Activated CD4-positive, alpha-beta T cell treated with anti-CD3 and anti-CD28 coated beads, Interleukin-2, amount 50 U/mL, for 16 hours (primary cell): ENCODE measurements at places on chromosomes 11 and 22.

DNA sequence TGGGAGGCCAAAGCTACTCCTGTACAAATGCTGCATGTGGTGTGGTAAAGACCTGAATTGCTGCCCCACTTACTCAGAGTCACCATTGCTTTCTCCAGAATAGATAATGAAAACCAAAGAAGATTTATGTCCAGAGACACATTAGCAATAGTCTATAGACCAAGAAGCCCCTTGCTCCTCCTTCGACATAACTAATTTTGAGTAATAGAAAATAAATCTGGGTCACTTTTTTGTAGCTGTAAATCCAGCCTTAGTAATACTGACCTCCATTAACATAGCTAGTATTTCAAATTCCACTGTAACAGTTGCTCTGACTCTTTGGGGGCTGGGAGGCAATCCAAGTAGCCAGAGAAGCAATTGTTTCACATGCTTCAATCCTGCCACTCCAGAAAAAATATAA is 145.9 kb downstream of the MAML2 start:
- DNase-seq = no peak

DNA sequence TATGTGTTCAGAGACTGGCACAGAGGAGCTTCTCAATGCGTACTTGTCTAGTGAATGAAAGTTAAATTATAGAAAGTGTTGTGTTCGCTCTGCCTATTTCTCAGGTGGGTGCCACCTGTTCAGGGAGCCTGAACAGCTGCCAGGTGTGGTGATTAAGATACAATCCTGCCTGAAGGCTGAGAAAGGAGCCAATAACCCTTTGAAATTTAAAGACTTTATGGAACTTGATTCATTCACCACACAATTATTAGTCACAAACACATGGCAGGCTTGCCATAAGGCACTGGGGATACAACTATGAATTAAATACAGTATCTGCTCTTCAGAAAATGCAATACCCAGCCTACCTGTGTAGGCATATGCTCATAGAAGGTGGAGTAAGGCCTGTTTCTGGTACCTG is 92.9 kb upstream of the AMOTL1 start:
- DNase-seq = no peak

- no peak for DNase-seq
Observed at GRCh38 chr11:86395061-86395551, 20.4 kb downstream of the CCDC81 start.

DNA sequence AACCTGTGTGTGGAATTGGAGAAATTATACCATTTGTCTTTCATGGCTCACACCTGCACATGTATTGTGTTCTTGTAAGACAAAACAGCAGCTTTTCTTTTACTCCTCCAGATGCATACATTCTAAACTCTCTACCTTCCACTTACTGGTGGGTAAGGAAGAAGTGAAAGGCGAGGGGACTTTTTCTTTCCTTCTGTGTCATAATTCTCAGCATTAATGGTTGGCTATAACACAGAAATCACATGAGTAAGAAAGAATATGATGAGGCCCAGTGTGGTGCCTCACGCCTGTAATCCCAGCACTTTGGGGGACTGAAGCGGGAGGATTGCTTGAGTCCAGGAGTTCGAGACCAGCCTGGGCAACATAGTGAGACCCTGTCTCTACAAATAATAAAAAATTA is 57.8 kb upstream of the SHANK2 start:
- no peak for DNase-seq

- DNase-seq = no peak
Observed at GRCh38 chr11:27418356-27418755, 54.2 kb downstream of the LGR4 start.

DNA sequence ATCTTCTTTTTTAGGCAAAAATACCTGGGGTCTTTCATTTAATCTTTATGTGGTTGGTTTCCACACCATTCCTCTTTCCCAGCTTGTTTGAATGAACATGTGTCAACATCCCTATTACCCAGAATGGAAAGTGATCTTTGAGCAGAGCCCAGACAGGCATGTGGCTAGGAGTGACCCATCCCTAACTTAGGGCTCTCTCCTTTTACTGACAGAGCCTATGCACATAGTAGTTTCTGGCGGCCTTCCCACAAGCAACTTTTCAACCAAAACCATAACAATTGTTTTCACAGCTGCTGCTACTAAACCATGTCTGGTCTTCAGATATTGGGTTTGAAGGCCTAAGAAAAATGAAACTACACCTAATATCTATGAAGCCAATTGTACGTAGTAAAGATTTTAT is 107.5 kb downstream of the TENM4 start:
- DNase-seq = no peak

- no peak for DNase-seq
Observed at GRCh38 chr11:60155931-60156330, 27.0 kb downstream of the MS4A6A start.

DNA sequence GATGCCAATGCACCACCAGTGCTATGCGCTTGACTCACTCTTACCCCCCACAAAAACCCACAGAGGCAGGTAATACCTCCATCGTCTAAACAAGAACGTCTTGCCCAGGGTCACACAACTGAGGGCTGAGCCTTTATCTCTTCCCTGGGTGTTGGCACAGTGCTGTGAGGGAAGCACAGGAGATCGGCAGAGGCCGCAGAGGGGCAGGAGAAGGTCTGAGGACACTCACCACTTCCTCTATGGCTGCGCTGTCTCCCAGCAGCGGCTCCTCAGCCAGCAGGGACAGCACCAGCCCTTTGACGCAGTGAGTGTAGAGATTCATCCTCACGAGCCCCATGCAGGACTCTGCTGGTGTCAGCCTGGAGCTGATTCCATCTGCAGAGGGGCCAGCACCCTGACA is 19.9 kb downstream of the HPS4 start:
- DNase-seq = no peak

- no peak for DNase-seq
Observed at GRCh38 chr11:57779276-57779675, 17.7 kb downstream of the CTNND1 start.

DNA sequence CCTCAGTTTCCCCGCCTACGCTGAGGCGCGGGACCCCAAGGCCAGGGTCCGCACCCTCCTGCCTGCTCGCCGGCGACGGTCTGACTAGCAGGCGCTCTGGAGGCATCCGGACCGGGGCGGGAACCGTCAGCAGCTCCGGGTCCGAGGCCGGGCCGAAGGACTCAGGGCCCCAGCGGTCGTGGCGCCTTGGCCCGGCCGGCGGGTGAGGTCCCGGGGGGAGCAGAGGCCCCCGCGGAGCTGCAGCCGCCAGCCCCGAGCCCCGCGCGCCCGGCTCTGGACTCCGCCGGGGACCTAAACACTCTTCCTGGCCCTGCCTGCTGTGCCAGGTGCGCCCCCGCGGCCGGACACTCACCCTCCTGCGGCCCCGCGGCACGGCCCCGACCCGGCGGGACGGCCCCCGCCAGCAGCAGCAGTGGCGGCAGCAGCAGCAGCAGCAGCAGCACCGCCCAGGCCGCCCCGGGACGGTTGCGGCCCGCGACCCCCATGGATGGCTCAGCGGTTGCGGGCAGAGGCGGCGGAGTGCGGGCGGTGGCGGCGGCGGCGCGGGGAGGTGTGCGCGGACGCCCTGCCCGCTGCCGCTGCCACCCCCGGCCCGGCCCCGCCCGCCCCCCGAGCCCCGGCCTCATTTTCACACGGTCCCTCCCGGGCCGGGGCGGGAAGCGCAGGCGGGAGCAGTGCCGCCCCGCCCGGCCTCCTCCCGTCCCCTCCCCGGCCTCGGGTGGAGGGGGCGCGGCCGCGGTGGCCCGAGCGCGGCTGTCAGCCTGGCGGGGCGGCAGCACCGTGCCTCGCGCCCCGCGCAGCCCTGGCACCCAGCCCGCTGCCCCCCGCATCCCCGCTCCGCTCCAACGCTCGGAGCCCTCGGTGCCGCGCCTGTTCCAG is at the start of gene SCUBE2:
Gene SCUBE2 (minus strand): TSS at position 556 of the 879 bp plus-strand sequence. CDS start 71 bp downstream, at position 485.
- DNase-seq = no peak

GRCh38 chr11:5631969-5632635 is 7.3 kb downstream of the TRIM34 start:
- no peak for DNase-seq

DNA sequence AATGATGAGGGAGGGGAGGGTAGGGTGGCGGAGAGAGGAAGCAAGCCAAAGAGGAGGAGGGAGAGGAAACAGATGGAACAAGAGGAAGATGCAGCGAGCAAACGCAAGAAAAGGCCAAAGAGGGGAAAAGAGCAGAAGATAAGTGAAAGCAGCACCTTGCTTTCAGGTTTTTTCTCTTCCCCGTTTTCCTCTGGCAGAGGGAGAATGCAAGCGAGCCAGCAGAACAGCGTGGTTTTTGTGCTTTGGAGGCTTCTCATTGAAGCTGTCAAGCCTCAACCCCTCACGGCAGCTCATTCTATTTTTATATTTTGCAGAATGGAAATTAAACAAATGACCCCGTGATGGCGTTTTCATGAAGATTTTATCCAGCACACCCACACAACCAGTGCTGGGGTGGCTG is 67.1 kb upstream of the GRAMD1B start:
- DNase-seq = no peak

GRCh38 chr22:46563381-46564083 is 26.1 kb upstream of the CELSR1 start:
- DNase-seq = peak; percentile 75

GRCh38 chr11:130699561-130699960 is 216.7 kb downstream of the SNX19 start:
- no peak for DNase-seq

GRCh38 chr11:112440518-112440917 is 179.9 kb upstream of the PLET1 start:
- DNase-seq = no peak
